Stimulated activated CD8-positive, alpha-beta memory T cell treated with anti-CD3 and anti-CD28 coated beads, Interleukin-7, amount 100 ng/mL, for 1 hour (primary cell): ENCODE measurements at places on chromosomes 16 and 17.

- no peak for DNase-seq
Observed at GRCh38 chr16:14545346-14545884, 84.6 kb downstream of the PARN start.

GRCh38 chr17:66605541-66605940 is 229.4 kb upstream of the CACNG5 start:
- DNase-seq: no peak

- DNase-seq: no peak
Observed at GRCh38 chr16:53792161-53792951, 88.4 kb downstream of the FTO start.

DNA sequence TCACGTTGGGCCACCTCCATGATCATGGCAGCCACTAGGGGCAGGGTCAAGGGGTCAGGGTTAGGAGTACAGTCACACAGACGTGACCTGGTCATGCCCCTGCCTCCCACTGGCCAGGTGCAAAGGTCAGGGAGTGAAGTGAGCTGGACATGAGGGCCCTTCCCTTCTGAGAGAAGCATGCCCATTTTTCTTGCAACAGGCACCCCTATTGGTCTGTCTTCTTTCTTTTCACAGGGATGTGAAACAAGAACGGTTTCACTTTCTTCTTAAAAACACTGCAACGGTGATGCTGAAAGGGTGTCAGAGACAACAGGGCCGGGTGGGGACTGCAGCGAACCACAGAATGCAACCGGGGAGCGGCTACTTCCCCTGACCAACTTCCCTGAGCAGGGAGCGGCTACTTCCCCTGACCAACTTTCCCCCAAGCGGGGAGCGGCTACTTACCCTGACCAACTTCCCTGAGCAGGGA is 52.1 kb upstream of the DOC2B start:
- DNase-seq: no peak

DNA sequence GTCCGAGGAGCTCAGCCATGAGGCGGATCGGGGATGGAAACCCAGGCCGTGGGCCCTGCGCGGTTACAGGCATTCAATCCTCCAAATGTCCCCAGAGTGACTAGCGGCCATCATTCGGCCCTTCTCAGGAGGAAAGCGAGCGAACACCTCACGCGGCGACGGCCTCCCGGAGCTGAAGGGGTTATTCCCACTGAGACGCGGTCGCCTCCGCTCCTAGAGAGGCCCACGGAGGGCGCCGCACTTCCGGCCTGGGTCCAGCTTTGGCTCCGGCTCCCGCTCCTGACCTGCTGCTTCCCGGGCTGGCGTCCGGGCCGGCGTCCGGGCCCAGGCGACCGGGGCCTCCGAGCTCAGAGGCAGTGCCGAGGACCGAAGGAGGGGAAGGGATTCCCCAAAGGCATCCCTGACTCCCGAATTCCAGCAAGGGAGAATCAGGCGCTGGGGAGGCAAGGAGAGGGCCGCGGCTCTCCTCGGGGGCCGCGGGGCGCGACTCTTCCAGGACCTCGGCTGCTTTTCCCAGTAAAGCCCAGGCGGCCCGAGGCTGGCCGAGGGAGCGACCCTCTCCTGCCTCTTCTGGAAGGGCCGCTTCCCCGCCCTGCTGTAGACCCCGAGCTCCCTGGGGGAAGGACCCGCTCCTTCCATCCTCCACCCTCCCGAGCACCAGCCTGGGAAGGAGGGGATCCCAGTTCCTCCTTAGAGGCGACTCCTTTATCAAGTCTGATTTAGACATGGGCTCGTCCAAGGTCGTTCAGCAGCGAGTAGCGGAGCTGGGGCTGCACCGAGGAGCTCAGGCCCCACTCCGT is 18.6 kb upstream of the ZNF629 start:
- DNase-seq: peak; percentile 20

GRCh38 chr16:74070237-74070636 is 226.4 kb upstream of the PSMD7 start:
- DNase-seq: no peak

DNA sequence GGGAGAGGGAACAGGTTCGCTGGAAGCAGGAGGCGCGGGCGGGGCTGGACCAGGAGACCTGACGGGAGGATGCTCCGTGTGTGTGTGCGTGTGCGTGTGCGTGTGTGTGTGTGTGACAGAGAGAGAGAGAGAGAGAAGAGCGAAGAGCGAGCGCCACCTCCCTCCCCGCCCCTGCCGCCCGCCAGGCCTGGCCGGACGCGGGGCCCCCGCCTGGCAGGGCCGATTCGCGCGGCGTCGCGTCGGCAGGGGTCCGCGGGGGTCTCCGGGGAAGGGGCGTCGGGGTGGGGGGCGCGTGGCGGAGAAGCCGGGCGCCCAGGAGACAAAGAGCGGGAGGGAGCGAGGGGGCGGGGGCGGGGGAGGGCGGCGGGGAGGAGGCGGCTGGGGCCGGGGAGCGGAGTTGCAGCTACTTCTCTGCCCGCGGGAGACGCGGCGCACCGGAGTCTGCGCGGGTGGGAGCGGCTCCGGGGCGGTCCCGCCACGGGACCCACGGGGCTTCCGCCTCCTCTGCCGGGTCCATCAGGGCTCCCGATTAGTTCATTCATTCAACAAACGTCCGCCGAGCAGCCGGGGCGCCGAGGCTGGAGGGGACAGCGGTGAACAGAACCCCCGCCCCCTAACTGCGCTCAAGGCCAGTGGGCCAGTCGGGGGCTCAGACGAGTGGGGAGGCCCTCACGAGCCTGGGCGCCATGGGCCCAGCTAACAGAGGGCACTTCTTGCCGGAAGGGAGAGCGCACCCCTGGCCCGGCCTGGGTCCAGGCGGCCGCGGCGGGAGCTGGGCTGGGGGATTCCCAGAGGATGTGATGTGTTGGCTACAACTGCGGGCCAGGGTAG is at the start of gene SAMD14:
SAMD14 (minus strand) TSS at position 433 of the 831 bp plus-strand sequence. CDS start 5,201 bp downstream, outside the sequence.
- DNase-seq: no peak

DNA sequence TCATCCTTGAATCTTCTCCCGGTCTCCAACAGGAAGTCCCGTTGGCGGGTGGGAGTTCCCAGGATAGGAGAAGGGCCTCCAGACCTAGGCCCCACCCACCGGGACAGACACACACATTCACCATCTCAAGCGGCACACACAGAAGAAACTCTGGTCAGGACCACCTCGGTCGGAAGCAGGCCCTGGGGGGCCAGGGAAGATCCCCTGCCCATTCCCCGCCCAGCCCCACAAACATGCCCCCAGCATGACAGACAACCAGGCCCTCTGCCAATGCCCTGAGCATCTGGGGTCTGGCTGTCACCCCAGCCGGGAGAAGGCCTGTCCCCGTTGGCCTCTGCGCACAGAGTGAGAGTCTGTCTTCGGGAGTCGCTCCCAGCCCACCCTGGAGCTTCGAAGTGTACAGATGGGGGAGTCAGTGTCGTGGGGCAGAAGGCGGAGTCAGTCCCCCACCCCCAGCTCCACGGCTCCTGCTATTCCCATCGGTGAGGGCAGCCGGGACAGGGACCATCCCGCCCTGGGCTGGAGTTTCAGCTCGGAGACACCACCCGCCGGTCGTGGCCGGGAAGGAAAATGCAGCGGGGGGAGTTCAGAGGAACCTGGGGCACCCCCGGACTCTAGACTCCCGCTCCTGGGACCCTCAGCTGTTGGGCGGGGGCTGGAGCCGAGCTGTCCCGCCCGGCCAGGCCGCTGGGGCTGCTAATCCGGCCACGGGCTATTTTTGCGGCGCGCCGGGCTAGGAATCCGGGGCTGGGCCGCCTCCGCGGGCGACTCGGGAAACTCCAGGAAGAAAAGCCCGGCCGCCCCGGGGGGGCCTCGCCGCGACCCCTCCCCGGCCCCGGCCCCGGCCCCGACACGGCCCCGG is 660 bp downstream of the RHBDF1 start:
- no peak for DNase-seq

- no peak for DNase-seq
Observed at GRCh38 chr17:16437083-16437482, 21.7 kb downstream of the TRPV2 start.

DNA sequence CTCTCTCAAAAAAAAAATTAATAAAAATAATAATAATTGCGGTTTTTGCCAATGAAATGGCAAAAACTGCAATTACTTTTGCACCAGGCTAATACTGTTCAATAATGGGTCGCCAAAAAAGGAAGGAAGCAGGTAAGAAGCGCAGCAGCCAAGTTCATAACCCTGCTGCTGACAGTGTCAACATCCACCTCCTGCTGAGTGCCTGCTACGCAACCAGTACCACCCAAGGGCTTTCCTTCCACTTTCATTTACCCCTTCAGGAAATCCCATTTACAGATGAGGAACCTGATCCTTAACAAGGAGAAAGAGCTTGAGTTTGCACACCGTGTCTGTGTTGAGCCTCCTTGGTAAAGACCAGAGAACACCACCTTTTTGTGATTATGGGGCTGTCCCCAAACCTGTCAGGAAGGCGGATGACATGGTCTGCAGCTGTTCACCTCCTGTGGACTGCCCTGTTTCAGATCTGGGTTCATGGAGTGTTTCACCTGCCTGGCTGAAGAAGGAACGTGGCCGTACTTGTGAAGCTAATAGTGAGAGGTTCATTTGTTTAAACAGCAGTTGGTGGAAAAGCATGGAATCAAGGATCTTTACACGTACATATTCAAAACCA is 378.0 kb downstream of the SLC39A11 start:
- DNase-seq: no peak

GRCh38 chr16:55264949-55265348 is 59.1 kb upstream of the IRX6 start:
- no peak for DNase-seq
